ENCODE measurements at places on chromosomes 5 and 9.

GRCh38 chr9:100498592-100498991 lies 25.6 kb downstream of the TMEFF1 start:
- no peak for DNase-seq

GRCh38 chr5:150347003-150347402 lies 10.5 kb upstream of the TCOF1 start:
- DNase-seq: no peak

DNA sequence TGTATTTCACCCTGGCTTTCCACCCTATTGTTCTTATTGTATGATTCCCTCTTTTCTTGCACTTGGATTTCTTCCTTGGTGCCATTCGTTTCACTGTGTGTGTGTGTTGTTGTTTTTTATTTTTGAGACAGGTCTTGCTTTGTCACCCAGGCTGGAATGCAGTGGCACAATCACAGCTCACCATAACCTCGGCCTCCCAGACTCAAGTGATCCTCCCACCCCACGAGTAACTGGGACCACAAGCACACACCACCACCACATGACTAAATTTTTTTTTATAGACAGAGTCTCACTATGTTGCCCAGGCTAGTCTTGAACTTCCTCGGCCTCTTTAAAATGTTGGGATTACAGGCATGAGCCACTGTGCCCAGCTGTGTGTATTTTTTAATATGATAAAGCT lies 72.0 kb downstream of the MLLT3 start:
- no peak for DNase-seq

DNA sequence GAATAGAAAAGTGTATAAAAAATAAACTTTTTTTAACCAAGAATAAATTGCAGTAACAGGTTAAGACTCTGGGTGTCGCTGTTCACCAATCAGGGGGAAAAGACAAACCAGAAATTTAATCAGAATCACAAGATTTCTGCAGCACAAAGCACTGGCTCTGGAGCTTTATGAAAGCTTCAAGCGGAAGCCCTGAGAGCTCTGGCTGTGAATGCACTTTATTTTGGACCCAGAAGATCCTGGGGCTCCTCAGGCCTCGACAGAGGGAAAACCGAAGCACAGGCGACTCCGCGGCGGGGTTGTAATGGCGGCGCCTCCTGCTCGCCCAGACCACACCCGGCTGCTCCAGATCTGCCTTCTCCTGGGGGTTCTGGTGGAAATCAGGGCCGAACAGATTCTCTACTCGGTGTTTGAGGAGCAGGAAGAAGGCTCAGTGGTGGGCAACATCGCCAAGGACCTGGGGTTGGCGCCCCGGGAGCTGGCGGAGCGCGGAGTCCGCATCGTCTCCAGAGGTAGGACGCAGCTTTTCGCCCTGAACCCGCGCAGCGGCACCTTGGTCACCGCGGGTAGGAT lies at the start of gene PCDHGA4:
TSS of gene PCDHGA4 (plus strand) at position 122 of the 570 bp plus-strand sequence. CDS start at position 209, 87 bp downstream.
- DNase-seq: no peak

GRCh38 chr5:124504081-124504916 lies 242.1 kb downstream of the ZNF608 start:
- DNase-seq: no peak

DNA sequence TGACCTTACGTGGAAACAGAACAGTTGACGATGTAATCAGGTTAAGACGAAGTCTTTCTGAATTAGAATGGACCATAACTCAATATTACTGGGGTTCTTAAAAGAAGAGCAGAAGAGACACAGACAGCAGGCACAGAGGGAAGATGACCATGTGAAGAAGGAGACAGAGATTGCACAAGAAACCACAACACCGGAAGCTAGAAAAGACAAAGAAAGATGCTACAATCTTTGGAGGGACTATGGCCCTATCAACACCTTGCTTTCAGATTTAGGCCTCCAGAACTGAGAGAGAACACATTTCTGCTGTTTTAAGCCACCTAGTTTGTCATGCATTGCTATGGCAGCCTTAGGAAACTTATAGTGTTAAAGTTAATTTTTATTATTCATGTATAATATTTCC lies 27.1 kb downstream of the CDH9 start:
- DNase-seq: no peak

GRCh38 chr5:150585781-150586341 lies 54.6 kb upstream of the SYNPO start:
- no peak for DNase-seq

GRCh38 chr5:32058101-32058500 lies 116.0 kb downstream of the GOLPH3 start:
- no peak for DNase-seq
